Activated T-helper 17 cell treated with anti-CD3 and anti-CD28 coated beads, Interleukin-2, amount 50 U/mL, for 72 hours (primary cell): ENCODE measurements at places on chromosomes 1 and 21.

DNA sequence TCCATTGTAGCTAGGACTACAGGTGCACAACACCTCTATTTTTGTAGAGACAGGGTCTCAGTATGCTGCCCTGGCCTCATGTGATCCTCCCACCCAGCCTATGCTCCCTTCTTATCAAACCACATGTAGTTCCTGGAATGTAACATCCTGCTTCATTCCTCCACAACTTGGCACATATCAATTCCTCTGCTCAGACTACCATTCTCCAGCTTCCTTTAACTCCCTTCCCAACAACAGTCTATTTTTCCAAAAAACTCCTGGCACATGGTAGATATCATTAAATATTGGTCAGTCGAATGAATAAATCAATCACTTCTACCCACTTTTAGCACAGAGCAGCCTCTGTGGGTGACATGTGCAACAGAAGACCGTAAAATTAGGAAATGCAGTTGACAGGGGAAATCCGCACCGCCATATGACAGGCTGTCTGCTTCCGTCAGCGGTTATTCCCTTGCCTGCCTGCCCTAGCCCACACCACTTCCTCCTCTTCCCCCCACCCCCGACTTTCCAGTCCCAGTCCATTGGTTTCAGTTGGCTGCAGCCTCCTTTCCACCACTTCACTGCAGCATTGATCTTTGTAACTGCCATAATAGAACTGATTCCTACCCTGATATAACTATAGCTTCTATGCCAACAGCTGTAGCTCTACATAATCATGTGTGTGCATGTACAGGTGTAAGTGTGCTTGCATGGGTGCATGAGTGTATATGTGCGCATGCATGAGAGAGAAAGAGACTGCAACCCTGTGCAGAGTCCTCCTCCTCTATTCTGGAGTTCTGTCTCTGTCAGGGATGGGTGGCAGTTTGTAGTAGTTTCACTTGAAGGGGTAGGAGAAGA lies 6.8 kb upstream of the AKR1A1 start:
- ATAC-seq, result peak; percentile 92

- no peak for ATAC-seq
Measured at GRCh38 chr1:192830595-192831246, 21.9 kb downstream of the RGS2 start.

DNA sequence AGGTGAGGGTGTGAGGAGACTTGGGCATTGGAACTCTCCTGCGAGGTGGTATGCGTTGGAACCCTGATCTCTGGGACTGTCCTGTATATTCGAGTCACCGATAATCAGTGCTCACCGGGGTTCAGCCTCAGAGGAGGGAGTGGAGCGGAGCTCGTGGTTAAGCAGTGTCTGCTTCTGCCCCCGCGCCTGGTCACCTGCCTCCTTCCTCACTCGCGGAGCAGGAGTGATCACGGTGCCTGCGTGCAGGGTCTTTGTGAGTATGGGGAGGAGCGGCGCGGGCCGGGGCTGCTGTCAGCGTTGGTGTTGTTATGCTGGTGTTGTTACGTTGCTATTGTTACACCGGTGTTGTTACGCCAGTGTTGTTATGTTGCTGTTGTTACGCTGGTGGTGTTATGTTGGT lies 23.3 kb downstream of the H6PD start:
- ATAC-seq, result no peak

- no peak for ATAC-seq
Measured at GRCh38 chr21:15682186-15682895, 47.4 kb upstream of the USP25 start.

- ATAC-seq, result no peak
Measured at GRCh38 chr1:34511802-34512201, 243.0 kb upstream of the GJB5 start.

DNA sequence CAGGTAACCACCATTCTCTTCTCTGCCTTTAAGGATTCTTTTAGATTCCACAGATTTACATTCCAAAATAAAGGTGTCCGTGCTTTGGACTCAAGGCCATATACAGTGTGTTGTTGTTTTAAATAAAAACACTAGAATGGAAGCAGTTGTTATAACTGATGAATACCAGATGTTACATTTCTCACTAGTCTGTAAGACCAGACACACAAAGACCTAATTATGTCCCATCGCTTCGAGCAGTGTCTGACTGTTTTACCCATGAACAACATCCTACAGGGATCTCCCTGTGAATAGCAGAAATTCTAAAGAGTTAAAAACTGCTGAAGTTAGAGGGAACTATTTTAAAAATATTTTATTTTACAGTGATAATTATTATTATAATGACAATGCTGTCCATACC lies 574.7 kb upstream of the ZP4 start:
- ATAC-seq, result no peak

DNA sequence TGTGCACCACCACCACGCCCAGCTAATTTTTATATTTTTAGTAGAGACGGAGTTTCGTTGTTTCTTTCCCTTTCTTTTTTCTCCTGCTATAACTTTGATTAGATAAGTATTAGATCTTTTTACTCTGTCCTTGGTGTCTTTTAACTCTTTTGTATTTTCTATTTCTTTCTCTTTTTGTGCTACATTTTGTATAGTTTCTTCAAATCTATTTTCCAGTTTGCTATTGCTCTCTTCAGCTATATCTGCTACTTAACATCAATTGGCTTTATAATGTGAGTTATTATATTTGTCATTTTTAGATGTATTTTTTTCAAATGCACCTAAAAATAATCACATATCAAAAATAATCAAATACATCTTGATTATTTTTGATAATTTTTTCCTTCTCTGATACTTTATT lies 16.0 kb upstream of the ERRFI1 start:
- no peak for ATAC-seq

GRCh38 chr1:159556931-159557369 lies 21.1 kb upstream of the OR10J5 start:
- ATAC-seq, result no peak

DNA sequence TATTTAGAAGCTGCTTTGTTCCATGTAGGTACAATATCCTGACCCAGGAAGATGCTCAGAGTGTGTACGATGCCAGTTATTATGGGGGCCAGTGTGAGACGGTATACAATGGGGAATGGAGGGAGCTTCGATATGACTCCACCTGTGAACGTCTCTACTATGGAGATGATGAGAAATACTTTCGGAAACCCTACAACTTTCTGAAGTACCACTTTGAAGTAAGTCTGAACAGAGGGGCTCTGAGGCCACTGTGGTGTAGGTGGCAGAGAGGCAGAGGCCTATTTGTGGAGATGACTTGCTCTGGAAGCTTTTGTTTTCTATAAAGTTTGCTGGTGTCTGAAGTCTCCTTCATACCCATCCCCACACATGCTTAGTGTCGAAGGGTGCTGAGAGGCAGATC lies 26.8 kb downstream of the C8A start:
- ATAC-seq, result no peak

DNA sequence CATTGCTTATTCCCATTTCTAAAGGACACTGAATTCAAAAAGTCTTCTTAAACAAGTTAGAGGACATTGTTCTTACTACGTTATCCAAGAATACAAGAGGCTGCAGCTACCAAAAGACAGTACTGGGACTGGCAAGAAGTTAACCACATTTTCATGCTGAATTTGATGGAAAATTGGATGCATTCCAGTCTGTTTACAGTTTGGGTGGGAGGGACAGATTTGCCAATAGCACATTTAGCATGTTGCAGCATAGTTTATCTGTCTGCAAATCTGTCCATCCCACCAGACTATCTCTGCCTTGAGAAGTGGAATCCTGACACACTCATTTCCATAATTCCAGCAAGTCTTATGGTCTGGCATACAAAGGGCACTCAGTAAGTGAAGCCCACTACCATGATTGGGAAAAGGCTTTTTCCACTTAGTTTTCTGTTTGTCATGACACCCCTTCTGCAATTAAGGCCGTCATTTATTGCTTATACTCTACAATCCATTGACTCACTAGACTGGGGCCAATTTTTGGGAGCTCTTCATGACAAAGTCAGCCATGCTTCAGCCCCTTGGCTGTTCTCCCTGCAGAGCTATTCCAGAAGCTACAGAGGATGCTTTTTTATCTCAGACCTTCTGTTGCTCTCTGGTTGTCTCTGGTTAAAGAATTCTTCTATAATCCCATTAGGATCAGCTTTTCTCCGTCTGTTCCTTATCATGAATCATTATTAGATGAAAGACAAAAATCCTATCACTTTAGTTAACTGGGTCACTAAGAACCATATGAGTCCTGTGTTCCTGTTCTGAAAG lies 355.8 kb upstream of the PTBP2 start:
- no peak for ATAC-seq

DNA sequence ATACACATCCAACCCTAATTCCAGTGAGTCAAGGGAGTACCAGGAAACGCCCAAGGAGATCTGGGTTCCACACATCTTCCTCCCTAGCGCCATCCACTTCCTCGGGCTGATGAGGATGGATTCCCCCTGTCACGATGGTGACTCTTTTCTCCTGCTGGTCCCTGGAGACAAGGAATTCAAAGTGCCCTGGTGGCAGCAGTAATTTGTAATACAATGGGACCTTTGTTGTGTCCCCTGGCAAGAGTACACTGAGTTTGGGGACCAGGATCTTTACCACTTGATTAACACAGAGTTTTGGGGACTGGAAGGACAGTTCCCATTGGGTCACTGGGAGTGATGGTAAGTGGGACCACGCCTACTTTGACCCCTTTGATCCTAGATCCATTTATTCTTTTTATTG lies 9.4 kb upstream of the JAK1 start:
- no peak for ATAC-seq

DNA sequence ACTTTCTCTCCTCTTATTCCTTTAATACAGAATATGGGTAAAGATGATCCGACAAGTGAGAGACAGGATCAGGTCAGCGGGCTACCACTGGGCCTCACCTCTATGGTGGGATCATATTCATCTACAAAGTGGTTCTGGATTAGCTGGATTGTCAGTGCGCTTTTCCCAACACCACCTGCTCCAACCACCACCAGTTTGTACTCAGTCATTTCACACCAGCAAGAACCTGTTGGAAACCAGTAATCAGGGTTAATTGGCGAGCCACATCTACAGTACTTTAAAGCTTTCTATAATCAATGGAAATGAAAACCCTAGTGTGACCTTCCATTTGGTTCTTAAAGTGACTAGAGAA lies 643 bp downstream of the NRAS start:
- no peak for ATAC-seq

DNA sequence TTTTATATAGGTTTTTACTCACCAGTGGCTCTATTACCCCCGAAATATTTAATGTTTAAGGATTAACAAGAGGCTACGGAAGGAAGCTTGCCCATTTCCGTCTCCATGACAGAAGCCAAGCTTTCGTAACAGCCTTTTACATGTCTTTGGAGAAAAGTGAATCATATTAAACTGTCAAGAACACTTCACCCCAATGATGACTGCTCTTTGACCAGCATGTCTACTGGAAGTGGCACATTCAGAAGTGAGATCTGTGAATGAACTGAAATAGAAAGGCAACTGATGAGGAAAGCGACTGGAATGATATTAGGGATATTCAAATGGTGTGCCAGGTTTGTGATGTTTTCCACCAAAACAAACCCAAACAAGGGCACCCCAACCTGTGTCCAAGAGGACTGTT lies 8.5 kb upstream of the PRDM15 start:
- no peak for ATAC-seq

- ATAC-seq, result no peak
Measured at GRCh38 chr1:212624976-212625501, 16.5 kb downstream of the ATF3 start.
